Endodermal cell (in vitro differentiated cells): ENCODE measurements at places on chromosomes 11 and 22. TPM values are rescaled to one million over a fixed set of nuclear protein-coding genes. Genes with fewer than 3 reads are reported as not detected.

The TPST2 gene
- total RNA-seq, result 49.3 and 53.2 TPM in 2 replicates

The CCDC15 gene
- total RNA-seq, result 1.7 to 4.2 TPM (median 3.3 TPM) in 3 replicates

The CYP2D6 gene
- 3.2 to 5.8 TPM (median 5.6 TPM) in 3 replicates for total RNA-seq

The PATL1 gene
- total RNA-seq, result 44.9 to 51.8 TPM (median 45.7 TPM) in 3 replicates

The OR6A2 gene
- total RNA-seq, result 0.32 and 0.51 TPM in 2 replicates

The P2RY6 gene
- 0.37 TPM in 1 of 2 replicates, not detected in the other for total RNA-seq

- no peak for DNase-seq
Observed at GRCh38 chr22:45534339-45535192, 31.9 kb downstream of the FBLN1 start.

DNA sequence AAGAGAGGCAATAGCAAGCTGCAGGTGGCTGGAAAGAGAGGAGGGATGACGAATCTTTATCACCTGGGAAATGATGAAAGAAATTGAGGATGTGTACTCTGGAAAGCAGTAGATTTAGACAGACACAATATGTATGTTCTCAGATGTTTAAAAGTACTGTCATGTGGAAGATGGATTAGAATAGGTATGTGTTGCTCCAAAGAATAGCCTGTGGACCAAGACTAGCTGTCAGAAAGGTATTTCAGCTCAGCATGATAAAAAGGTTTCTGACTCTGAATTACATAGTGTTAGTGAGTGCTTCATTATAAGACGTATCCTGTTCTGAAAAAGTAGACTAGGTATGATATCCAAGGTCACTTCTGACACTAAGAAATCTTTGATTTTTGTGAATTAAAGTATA is 322.4 kb downstream of the CNTN5 start:
- DNase-seq, result no peak

GRCh38 chr11:34104680-34105078 is 750 bp upstream of the NAT10 start:
- no peak for DNase-seq

DNA sequence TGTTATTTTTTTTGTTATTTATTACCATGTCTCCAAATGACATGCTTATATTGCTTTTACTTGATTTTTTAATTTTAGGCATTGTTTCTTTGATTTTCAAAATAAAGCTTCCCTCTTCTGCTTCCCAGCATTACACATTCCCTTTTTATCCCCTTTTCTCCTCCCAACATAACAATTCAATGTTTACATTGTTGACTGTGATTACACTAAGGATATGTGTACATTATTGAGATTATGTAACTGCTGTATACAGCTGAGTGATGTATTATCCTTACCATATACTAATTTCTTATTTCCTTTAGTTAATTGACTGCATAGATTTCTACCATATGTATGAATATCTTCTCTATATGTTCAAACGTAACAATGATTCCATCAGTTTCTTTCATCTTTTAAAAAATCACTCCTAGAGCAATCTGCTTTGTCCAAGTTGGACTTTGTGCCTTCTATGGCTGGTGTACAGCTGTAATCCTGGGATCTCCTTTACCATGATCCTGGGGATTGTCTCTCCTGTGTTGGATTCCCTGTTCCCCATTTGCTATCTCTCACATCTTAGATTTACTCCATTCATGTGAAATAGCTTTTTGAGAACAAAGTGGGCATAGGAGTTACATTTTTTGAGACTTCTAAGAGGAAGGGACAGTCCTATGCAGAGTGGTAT is 21.6 kb downstream of the AASDHPPT start:
- no peak for DNase-seq

DNA sequence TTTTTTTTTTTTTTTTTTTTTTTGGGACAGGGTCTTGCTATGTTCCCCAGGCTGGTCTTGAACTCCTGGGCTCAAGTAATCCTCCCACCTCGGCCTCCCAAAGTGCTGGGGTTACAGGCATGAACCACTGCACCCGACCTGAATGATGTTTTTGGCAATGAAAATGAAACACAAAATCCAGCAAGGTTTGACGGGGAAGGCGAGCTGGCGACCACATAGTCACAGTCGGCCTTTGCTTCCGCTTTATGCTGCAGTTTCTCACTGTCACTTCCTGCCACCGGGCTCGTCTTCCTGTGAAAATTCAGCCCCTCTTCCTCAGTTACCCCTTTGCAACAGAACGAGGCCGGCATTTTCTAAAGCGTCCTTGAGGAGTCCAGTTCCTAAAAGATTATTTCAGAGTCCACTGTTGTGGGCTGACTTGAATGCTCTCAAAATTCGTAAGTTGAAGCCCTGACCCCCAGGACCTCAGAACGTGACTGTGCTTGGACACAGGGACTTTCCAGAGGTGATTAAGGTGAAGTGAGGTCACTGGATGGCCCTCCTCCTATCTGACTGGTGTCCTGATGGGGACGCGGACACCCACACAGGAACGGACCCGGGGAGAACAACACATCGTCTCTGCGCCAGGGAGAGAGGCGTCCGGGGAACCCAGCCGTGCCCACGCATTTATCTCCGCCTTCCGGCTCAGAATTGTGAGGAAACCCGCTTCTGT is 2.9 kb upstream of the BID start:
- DNase-seq, result no peak

GRCh38 chr22:37371911-37372310 is 55.4 kb downstream of the ELFN2 start:
- no peak for DNase-seq

DNA sequence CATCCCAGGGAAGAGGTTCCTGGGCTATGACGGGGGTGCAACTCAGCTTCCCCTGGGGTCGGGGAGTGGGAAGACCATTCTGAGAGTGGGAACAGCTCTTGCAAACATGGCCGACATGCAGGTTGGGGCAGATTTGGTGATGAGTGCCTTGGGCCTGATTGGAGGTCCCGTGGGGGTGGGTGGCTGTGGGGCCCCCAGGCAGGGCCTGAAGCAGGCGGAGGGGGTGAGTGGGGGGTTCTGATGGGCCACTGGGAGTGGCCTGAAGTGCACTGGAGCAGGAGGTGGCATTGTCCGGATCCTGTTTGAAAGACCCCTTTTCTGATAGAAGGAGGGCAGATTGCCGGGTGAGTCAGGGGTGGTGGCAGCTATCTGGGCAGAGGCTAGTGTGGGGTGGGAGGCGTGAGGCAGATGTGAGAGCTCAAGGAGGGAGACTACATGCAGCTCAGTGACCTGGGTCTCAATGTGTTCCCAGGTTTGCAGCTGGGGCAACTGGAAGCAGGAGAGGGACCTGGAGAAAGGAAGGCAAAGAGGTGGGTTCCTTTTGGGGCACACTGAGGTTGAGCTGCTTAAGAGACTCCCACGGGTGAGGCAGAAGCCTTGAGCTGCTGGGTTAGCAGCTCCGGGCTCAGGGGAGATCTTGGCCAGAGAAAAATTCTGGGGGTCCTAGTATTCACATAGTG is 15.1 kb downstream of the MYEOV start:
- DNase-seq, result no peak

DNA sequence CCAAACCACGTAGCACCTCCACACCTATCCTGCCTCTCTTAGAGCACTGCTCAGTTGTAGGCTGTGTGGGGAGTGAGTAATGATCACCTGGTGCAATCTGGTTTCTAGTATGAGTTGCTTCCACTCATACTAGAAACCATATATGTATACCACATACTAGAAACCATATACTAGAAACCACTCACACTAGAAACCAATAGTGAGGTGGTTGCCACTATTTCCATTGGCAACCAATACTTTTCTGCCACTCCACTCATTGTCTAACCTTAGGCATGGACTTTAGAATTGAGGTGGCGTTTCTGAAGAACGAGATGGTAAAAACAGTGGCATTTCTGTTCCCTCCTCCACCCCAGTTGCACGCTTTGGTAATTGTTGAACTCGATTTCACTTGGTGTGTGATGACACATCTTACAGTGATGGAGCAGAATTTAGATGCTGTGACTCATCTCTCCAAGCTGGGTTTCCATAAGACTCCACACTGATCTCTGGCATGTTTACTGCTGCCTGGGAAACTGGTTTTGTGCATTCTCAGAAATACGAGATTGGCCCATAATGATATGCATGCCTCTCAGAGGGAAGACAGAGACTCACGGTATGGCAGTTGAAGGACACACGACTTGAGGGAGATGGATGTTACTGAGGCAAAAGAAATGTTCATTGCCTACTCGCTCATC is 82.9 kb downstream of the KIRREL3 start:
- no peak for DNase-seq

GRCh38 chr11:73347067-73347466 is 29.1 kb upstream of the RELT start:
- no peak for DNase-seq

DNA sequence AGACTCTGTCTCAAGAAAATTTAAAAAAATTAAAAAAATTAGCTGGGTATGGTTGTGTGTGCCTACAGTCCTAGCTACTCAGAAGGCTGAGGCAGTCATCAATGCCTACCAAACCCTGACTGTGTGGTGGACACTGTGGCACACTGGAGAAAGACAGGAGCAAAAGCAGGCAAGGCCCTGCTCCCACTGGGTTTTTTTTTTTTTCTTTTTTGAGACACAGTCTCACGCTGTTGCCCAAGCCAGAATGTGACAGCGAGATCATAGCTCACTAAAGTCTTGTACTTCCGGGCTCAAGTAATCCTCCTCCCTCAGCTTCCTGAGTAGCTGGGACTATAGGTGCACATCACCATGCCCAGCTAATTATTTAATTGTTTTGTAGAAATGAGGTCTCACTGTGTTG is 4.6 kb downstream of the NEFH start:
- DNase-seq, result no peak

- DNase-seq, result peak; percentile 29
Observed at GRCh38 chr11:1302041-1302460, 7.4 kb downstream of the TOLLIP start.

DNA sequence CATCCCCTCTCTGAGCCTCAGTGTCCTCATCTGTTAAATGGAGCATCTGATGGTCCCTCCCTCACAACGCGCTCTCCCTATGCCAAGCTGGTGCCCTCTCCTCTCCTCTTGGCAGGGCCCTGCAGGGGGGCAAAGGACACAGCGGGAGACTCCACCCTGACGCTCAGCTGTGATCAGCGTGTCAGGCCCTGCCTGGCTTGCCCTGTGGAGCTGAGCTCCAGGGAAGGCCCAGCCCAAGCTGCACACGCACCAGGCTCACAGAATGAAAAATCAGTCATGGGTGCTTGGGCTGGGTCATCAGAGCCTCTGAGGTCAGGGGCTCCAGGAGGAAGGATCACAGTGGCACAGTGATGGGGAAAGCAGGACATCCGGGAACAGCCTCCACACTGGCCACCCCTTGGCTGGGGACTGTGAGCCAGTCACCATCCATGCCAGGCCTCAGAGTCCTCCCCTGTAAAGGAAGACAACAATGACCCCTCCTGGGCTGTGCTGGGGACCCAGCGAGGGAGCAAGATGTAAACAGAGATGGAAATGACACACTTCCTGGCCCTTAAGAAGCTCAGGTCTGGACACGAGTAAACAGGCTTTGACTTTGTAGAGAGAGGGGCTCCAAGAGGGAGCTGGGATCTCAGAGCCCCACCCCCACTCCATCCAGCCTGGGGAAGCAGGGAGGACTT is 36.6 kb downstream of the RPL3 start:
- DNase-seq, result peak; percentile 57

DNA sequence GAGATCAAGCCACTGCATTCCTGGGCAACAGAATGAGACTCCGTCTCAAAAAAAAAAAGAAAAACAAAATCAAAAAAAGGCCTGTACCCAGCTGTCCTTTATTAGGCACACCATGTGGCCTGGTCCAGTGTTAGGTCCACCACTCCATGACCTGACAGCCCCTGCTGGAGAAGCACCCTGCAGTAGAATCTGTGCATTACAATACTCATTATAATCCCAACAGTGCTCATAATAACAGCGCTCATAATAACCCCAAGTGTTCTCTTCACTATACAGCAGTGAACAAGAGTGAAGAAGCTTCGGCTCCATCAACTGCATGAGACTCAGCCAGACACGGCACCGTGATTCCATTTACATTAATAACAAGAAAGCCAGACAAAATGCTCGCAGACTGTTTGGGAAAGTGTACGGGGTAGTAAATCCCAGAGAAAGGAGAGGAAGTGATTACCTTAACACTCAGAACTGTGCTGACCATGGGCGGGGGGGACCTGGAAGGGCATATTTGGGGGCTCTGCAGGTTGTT is 8.9 kb upstream of the EHD1 start:
- DNase-seq, result no peak

- DNase-seq, result no peak
Observed at GRCh38 chr11:112725636-112726035, 235.6 kb upstream of the NCAM1 start.

DNA sequence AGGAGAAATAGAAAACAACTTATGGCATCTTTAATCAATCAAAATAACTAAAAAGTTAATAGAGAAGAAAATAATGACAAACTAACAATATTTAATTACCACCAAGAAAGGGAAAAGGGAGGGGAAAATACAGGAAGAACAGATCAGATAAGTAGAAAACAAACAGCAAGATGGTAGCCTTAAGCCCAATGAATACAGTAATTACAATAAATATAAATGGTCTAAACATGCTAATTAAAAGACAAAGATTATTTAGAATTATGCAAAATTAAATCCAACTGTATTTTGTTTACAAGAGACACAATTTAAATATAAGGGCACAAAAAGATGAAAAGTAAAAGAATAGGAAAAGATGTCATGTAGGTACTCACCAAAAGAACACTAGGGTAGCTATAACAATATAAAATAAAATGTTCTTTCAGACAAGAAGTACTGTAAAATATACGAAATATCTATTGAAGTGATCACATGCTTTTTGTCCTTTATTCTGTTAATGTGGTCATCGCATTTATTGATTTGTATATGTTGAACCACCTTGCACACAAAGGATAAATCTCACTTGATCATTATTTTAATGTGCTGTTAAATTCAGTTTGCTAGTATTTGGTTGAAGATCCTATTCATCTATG is 14.0 kb downstream of the C11orf65 start:
- DNase-seq, result no peak

GRCh38 chr11:27640954-27641353 is 59.3 kb downstream of the BDNF start:
- DNase-seq, result peak; percentile 36

- DNase-seq, result no peak
Observed at GRCh38 chr11:10866893-10867331, 9.1 kb upstream of the ZBED5 start.

DNA sequence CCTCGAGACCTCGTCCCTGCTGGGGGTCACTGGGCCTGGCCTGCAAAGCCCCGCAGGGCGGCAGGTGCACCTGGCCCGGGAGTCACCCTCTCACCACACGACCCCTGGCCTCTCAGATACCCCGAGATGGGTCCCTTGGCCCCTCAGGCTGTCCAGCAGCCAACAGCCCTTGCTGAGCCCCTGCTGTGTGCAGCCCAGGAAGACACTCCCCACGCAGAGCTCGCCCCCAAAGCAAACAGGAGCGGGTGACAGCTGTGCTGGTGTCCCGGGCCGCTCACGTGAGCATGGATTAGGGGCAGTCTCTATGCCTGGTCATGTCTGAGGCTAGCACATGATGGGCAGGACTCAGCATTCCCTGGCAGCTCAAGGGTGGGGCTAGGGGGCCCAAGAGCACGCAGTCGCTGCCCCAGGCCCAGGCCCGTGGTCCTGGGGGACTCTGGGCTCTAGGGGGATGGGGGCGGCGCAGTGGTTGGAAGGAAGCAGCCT is 31.3 kb downstream of the WNT7B start:
- DNase-seq, result no peak
